ENCODE measurements at places on chromosomes 16 and 17. TPM values are rescaled to one million over a fixed set of nuclear protein-coding genes. Genes with fewer than 3 reads are reported as not detected.

GNAO1 gene
- total RNA-seq = 0.80 TPM

TOM1L1 gene
- total RNA-seq = 42.3 TPM

RAB26 gene
- total RNA-seq = 4.2 TPM

HSD11B2 gene
- 13.0 TPM for total RNA-seq

CACNA1H gene
- 1.7 TPM for total RNA-seq

LRRC3C gene
- total RNA-seq = not detected

SLC16A5 gene
- 13.4 TPM for total RNA-seq

SLC38A7 gene
- 15.6 TPM for total RNA-seq

CTDNEP1 gene
- total RNA-seq = 46.0 TPM

GAS2L2 gene
- not detected for total RNA-seq

ATF7IP2 gene
- 8.7 TPM for total RNA-seq

PRR35 gene
- total RNA-seq = not detected

TMIGD1 gene
- total RNA-seq = not detected

AIPL1 gene
- not detected for total RNA-seq

TNRC6A gene
- total RNA-seq = 16.9 TPM

ABCC11 gene
- total RNA-seq = 0.19 TPM

NPIPA7 gene
- total RNA-seq = 5.8 TPM

TANC2 gene
- 26.5 TPM for total RNA-seq

SOST gene
- total RNA-seq = 0.49 TPM

PPP1R27 gene
- not detected for total RNA-seq

GALK1 gene
- 17.9 TPM for total RNA-seq

RCVRN gene
- not detected for total RNA-seq

SULT1A3 gene
- 11.1 TPM for total RNA-seq

EARS2 gene
- total RNA-seq = 25.7 TPM

TBC1D3D gene
- 0.57 TPM for total RNA-seq

UNC45B gene
- total RNA-seq = not detected

CYTH1 gene
- total RNA-seq = 86.7 TPM

LIG3 gene
- total RNA-seq = 18.9 TPM

TTYH2 gene
- total RNA-seq = 0.35 TPM

COIL gene
- total RNA-seq = 13.2 TPM

FBXO47 gene
- total RNA-seq = not detected

RRAD gene
- 68.7 TPM for total RNA-seq

C16orf74 gene
- total RNA-seq = 4.2 TPM

IKZF3 gene
- total RNA-seq = 9.0 TPM

CRLF3 gene
- total RNA-seq = 19.5 TPM

NPIPB9 gene
- 5.0 TPM for total RNA-seq

KRTAP2-1 gene
- not detected for total RNA-seq

PERCC1 gene
- not detected for total RNA-seq

TRAF4 gene
- 38.2 TPM for total RNA-seq

PRRT2 gene
- total RNA-seq = 0.53 TPM

PLCD3 gene
- total RNA-seq = 105 TPM

CES3 gene
- total RNA-seq = 7.1 TPM

PDILT gene
- not detected for total RNA-seq

SLC12A3 gene
- total RNA-seq = not detected

LPO gene
- 2.5 TPM for total RNA-seq

TMED6 gene
- not detected for total RNA-seq

NFATC2IP gene
- 18.8 TPM for total RNA-seq
